CD4-positive, alpha-beta T cell treated with Interleukin-12 subunit alpha and Interleukin-12 subunit beta, for 1 hour (primary cell): ENCODE measurements at places on chromosomes 6 and 20.

- no peak for DNase-seq
Measured at GRCh38 chr6:25127076-25127837, 151.9 kb upstream of the CARMIL1 start.

DNA sequence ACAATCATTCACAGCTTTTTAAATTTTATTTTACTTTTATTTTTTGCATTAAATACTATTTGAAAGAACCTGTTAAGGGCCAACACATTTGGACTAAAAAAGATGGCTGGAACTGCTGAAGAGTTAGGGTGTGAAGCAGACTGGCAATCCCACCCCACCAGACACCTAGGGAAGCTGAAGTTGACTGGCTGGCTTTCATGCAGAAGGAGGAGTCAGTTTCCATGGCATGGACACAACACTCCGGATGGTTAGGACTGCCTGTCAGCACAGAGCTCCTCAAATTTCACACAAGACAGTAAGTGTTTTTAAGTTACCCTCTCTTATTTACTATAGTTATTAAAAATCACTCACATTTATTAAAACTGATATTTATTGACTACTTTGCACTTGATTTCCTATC, at the start of gene ANKRD66:
ANKRD66 (plus strand) TSS at position 238 of the 400 bp plus-strand sequence. CDS start 5,016 bp downstream, outside the sequence.
- no peak for DNase-seq

GRCh38 chr20:58843128-58843556, 7.6 kb downstream of the GNAS-AS1 start:
- no peak for DNase-seq

DNA sequence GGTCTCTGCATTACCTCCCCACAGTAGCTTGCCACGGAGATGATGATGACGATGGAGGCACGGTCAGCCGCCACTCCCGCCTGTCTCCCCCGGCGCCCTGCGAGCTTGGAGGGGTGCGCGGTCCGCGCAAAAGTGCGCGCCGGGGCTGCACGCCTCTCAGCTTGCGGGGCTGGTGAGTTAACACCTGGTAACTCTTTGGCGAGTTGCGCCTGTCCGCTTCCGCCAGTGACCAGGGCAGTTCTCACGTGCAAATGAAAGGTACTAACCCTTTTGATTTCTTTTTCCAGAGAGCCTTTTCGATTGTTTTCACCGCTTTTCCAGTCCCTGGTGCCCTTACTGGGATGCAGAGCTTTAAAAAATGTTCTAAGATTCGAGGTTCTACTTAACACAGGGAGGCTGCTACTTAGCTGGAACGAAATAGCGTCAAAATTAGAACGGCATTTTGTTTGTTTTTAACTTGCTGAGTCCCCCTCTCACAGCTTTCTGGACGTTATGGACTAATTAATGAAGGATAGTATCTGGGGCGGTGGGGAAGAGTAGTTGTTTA, 6.2 kb downstream of the GRIK2 start:
- DNase-seq: no peak

GRCh38 chr6:77926198-77926751, 273.4 kb downstream of the MEI4 start:
- no peak for DNase-seq

GRCh38 chr20:24210356-24210755, 221.8 kb upstream of the GGTLC1 start:
- no peak for DNase-seq

DNA sequence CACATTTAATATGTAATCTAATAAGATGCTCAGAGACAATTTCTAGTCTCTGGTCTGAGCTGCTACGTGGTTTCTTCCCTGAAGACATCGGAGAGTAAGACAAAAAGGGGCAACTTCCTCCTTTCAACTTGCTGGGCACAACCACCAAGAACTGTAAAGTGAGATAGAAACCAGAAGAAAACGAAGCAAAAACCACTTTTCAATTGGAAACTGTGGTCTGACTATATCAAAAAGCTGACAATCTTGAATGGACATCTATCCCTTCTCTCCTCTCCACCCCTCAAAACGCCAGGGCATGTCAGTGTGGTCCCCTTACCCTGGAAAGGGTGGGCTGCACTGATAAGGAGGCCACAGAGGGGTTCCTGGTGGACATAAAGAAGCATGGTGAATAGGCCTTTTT, 269.1 kb downstream of the CD83 start:
- DNase-seq: no peak

GRCh38 chr6:130147111-130147510, 75.6 kb downstream of the SAMD3 start:
- DNase-seq: no peak

DNA sequence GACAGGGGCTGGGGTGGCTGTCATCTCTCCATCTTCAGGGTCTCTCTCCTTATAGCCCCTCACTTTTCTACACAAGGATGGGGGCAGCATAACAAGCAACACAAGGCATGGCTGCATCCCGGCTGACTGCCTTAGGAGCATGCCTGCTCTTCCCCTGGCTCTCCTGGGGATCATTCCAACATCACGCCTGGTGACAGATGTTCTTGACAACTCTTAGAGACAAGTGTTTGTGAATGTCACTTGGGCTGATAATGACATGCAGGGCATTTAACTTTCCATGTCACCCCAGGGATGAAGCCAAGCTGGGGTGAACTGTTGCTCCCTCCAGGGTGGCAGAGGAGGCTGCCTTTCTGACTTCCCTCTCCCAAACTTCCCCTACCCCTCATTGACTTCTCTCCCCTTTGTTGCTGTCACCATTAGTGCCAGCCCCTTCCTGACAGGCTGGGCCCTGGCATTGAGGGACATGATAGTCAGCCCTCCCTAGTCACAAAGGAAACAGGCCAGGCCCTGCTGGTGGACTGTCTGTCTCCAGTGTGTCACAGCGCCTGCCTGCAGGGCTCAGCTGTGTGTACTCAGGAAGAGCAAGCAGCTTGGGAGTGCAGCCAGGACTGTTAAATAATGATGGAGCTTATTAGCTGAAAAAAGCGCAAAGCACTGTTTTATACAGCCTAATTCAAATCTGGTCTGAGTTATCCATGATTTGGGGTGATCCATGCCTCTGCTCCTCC, 161.8 kb downstream of the LRFN2 start:
- DNase-seq: no peak

DNA sequence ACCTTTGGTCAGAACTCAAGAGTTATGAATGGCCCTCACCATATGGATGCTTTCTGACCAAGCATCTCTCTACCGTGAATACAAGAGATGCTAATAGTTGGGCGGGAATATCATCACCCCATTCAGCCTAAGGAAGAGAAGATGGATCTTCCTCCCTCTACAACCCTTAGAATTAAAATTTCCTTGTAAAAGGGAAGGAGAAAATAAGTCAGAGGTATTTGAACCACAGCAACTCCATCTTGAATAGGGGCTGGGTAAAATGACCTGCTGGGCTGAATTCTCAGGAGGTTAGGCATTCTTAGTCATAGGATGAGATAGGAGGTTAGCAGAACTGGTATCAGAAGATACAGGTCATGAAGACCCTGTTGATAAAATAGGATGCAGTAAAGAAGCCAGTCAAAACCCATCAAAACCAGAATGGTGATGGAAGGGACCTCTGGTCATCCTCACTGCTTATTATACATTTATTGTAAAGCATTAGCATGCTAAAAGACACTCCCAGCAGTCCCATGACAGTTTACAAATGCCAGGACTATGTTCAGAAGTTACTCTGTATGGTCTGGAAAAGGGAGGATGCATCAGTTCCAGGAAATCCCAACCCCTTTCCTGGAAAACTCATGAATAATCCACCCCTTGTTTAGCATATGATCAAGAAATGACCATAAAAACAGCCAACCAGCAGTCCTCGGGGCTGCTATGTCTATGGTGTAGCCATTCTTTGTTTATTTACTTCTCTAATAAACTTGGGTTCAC, 101.2 kb downstream of the DTNBP1 start:
- no peak for DNase-seq
